WERI-Rb-1 (cell line): ENCODE measurements at places on chromosomes 5 and 9.

- no peak for DNase-seq
Observed at GRCh38 chr9:36948051-36948450, 86.0 kb downstream of the PAX5 start.

GRCh38 chr9:89715318-89715858 lies 110.6 kb downstream of the GADD45G start:
- DNase-seq = no peak

GRCh38 chr5:76958991-76959767 lies 6.3 kb downstream of the CRHBP start:
- no peak for DNase-seq

DNA sequence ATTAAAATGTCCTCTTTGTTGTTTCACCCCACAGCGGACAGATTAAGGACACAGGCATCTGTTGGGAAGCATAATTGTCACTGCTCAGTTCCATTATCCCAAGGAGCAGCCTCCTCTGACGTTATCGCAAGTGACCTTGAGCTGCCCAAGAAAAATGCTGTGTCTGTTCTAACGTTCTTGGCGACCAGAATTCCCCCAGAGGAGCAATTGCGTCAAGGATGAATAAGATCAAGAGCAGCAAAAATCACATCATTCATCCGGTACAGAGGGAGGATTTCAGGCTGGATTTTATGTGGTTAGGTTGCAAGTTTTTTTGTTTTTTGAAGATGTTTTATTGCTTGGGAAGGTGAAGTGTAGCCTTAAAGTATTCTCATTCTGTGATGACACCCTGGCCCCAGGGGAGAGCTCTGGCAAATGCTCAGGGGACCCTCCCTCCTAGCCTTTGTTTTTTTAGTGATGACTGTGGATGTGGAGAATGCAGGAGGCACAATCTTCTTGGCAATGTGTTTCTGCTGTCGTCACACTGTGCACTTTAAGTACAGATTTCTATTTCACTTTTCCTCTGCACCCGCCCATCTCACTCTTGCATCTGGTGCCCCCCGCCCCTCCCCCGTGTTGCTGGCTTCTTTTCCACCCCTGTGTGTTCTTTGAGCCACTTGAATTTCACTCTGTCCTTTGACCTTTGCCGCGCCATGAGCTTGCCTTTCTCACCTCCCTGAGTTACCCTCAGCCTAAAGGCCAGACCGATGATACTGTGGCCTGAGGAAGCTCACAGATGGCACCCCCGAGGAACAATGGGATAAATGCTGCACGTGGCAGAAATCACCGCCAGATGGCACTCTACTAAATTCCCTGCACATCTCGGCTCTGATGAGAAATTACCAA lies 308.5 kb downstream of the RAB3C start:
- peak; percentile 80 for DNase-seq

DNA sequence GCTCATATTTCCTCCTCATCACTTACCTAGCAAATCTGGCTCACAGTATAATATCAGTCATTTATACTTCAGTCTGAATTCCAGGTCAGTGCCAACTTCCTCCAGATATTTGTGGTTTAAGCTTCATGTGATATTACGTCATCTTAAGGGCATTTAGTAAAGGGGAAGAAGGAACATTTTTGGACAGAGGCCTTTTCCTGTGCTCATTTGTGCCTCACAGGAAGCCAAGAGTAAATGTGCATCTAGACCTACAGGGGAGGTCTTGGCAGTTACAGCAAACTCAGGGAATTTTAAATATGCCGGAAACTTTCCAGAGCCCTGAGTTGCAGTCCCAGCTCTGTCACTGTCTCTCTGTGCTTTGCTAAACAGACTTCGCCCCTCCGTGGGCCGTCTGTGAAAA lies 12.3 kb upstream of the KCNIP1 start:
- DNase-seq = no peak

- no peak for DNase-seq
Observed at GRCh38 chr5:65126542-65127069, 355.1 kb downstream of the ADAMTS6 start.

DNA sequence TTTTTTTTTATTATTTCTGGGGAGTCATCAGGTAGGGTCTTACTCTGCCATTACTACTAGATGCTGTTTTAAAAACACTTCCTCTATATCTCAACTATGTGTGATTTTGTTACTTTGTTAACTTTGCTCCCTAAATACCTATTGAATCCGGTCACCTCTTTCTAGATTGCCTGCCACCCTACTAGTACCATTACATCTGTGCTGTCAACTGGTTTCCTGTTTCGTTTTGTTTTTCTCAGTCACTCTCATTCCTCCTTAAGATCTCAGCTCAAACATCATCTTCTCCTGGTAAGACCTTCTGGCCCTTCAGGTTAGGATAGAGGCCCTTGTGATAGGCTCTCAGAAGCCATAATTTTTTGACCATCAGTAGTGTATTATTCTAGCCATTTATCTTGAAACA lies 324.2 kb upstream of the ATP10B start:
- DNase-seq = no peak

GRCh38 chr5:92956886-92957285 lies 624.1 kb downstream of the NR2F1-AS1 start:
- DNase-seq = no peak

DNA sequence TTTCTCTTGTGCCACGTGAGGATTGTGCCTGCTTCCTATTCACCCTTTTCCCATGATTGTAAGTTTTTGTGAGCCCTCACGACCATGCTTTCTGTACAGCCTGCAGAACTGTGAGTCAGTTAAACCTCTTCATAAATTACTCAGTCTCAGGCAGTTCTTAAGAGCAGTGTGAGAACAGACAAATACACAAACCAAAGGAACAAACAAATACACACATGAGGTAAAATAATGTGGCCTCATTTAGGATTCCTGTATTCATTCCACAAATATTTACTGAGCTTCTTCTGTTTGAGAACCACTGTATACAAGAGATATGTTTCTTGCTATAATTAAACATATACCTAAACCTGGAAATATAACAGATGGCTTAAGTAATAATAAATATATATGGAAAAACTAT lies 760.3 kb downstream of the CDH9 start:
- DNase-seq = no peak

GRCh38 chr9:133701321-133701980 lies 36.7 kb downstream of the SARDH start:
- no peak for DNase-seq

- DNase-seq = no peak
Observed at GRCh38 chr9:127183814-127184582, 61.6 kb upstream of the ANGPTL2 start.

DNA sequence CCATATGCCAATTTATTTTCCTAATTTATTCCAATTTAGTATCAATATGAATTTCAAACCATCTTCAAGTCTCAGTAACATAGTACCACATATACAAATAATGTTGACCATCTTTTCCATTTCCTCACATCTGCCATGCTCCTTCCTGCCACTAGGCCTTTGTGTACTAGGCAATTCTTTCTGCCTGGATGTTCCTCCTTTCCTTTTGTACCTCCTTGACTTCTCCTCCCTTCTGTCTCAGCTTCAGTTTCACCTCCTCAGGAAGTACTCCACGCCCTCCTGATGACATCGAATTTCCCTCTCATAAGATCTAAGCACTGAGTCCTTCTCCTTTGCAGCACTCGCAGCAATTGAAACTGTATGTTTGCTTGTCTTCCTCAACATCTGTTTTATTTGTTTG lies 53.9 kb downstream of the MEF2C start:
- DNase-seq = no peak

GRCh38 chr9:131436865-131437271 lies 43.0 kb downstream of the PRRC2B start:
- DNase-seq = no peak

DNA sequence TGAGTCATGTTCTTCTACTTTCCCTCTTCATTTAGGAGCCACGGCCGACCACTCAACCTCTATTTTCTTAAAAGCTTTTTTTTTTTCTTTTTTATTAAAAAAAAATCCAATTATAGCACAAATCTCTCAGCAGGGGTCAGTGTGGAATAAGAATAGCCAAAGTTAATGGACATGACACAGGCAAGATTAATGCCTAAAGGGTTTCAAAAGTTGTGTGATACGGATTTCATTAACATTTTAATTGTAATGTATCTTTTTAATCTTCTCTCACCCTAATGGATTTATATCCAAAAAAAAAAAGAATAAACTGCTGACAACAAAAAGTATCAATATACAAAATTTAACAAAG lies 5.4 kb downstream of the NACC2 start:
- no peak for DNase-seq

DNA sequence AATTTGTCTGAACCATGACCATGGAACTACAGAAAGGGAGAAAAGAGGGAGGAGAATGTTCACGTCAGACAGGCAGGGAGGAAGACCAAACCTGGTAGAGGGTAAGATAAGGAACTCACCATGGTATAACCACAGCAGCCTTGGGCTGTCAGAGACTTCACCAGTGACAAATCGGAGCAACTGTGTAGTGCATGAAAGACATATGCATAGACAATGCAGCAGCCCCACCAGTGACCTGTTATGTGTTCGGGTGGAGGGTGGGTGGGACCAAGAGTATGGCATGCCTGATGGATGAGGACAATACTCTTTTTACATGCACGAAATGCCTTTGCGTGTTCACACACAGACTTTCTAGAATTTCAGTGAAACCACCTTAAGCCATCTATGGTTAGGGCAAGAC lies 221.8 kb upstream of the RASEF start:
- DNase-seq = no peak

DNA sequence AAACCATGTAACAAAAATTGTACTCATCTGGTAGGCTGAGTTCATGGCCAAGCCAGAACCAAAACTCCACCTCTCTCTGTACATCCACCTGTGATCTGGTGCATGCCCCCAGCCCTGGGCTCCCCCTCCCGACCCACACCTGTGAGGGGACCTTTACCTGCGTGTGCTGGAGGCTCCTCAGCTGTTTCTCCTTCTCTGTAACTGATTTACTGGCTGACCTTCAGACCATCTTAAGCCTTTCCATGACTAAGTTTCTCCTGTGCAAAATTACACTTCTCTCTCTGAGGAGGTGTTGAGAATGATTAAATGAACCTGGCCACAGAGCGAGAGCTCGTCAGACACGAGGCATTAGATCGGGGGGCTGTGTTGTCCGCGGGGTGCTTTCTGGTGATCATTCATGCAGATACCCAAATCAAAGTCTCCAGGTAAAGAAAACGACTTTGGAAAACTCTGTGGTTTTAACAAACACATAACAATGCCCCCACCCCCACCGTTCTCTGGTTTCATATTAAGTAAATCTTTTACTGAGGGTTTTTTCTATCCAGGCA lies 136.4 kb downstream of the SEMA5A start:
- no peak for DNase-seq

GRCh38 chr5:132389585-132390286 lies 20.2 kb downstream of the SLC22A5 start:
- no peak for DNase-seq

GRCh38 chr9:93296889-93297480 lies 113.0 kb downstream of the WNK2 start:
- no peak for DNase-seq

DNA sequence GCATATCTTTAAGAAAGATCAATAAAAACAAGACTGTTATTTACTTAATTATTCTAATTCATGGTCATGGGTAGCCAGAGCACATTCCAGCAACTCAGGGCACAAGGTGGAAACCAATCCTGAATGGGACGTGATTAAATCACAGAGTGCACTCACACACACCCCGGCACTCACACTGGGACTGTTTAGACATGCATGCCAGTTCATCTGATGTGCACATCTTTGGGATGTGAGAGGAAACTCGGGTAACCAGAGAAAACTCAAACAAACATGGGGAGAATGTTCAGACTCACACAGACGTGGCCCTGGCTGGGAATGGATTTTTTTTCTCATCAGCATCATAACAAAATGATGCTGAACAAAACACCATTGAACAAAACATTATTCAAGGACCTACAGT lies 29.4 kb downstream of the SMAD5 start:
- DNase-seq = no peak

DNA sequence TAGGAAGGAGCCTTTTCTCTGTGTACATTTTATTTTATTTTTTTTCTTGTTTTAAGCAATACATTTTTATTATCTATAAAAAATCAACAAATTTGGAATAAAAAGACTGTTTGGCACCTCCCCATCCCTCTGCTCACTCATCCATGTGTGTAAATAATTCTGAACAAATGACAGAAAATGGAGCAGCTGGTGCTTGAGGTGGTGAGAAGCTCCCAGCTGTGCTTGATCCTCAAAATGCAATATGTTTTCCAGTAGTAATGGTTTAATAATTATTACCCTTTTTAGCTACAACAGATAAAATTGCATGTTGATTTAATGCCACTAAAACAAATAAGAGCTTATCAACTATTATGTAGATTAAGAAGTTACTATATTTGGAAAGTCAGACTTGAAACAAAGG lies 132.5 kb downstream of the CDH18 start:
- no peak for DNase-seq

- DNase-seq = no peak
Observed at GRCh38 chr5:180046656-180047055, 24.9 kb downstream of the RNF130 start.

DNA sequence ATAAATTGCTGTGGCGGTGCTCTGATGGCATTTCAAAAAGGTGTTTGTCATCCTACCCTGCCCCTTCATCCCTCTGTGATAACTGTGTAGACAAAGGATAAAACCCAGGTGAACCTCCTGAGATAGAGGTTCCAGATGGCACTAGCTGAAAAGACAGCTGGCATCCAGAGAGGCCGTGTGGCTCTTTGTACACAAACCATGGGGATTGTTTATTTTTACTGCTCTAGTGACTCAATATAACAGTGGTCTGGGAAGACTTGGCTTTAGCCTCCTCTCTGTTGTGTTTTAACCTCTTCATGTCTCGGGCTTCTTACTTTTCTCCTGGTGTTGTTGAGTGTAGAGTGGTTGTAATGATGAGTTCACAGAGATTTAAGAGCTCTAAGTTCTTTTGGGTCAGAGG lies 48.8 kb downstream of the SH3GL2 start:
- peak; percentile 25 for DNase-seq

- DNase-seq = peak; percentile 96
Observed at GRCh38 chr5:14497311-14497710, 84.3 kb upstream of the OTULINL start.

DNA sequence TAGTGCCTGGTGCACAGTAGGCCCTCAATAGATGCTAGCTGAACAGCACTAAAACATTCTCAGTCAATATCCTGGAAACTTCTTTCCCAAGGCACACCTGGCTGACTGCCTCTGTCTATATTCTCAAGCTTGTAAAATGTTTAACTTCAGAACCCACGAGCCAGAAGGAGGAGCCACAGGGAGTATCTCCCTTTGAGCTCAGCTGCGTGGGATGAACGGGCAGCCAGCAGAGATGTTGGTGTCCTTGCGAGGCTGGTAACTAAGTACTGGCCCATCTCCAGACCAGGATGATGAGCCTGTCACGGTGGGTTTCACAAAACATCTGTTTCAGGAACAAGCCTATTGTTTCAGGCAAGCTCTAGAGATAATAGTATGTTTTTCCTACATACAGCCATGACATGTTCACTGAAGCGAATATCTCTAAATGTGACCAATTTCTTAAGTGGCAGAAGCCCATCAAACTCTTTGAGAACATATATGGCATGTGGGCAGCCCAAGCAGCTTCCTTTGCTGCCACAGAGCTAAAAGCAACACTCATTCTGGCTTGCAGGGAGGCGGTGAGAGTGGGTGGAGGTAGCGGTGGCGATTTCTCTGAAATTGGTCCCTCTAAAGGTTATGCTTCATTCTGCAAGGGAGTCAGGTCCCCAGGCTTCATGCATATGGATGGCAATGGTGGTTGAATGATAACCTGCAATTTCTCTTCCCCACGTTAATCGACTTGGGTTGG lies 206.2 kb downstream of the TTLL11 start:
- DNase-seq = no peak
